ENCODE measurements at places on chromosomes 3 and 15. TPM values are rescaled to one million over a fixed set of nuclear protein-coding genes. Genes with fewer than 3 reads are reported as not detected.

Gene IQCF5
- not detected for total RNA-seq

Gene RTP1
- total RNA-seq: not detected

- DNase-seq: no peak
Measured at GRCh38 chr3:79285380-79285779, 482.4 kb downstream of the ROBO1 start.

- DNase-seq: no peak
Measured at GRCh38 chr3:160378331-160379109, 20.5 kb downstream of the IFT80 start.

DNA sequence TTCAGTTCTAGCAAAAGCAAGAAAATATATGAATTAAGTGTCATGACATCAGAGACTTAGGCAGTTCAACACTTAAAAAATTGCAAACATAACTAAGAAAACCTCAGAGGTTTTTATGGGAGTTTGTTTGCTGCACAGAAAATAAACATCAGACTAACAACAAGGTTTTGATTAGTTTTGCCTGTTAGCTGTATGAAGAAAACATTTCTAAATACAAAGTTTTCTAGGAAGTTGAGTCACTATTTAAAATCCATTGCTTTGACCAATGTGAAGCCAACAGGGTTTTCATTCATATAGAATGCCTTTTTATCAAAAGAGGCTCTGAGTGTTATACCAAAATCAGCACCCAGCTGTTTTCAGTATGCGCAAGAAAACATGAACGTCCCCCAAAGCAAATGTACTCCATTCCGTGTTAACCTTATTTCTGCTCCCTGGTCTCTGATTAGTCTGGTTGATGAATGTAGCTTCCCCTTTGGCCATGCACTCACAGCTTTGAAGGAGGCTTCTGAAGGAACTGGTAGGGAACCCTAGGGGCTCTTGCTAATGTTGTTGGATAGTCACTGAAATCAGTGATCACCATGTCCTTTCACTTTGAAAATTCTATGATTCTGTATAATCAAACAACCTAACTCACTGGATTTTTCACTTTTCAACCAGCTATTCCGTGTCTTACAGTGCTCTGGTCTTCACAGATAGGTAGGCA, 89.6 kb upstream of the TSEN2 start:
- DNase-seq: no peak

Data from left ventricle myocardium superior (tissue), 1 donor.